ENCODE measurements at places on chromosomes 7 and 10.

- DNase-seq: no peak
These were observed 702.1 kb upstream of the COBL start for GRCh38 chr7:52018680-52019054.

- DNase-seq: no peak
These were observed 43.6 kb downstream of the MKX start for GRCh38 chr10:27701938-27702537.

DNA sequence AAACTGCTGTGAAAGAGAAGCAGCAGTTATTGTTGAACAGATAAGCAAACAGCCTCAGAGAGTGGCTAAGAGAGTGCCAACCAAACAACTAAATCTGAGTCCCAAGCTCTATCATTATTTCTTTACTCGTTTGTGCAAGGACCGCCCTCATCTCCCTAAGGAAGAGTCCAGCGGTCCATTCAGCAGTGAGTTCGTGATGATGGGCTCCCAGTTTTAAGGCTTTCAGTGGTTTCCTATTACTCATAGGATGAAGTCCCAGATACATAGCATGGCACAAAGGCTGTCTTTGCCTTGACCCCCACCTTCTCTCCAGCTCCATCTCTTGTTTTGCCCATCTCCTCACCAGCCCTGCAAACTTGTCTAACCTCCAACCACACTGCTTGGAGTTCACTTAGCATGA is 24.3 kb upstream of the PDE1C start:
- DNase-seq: no peak

DNA sequence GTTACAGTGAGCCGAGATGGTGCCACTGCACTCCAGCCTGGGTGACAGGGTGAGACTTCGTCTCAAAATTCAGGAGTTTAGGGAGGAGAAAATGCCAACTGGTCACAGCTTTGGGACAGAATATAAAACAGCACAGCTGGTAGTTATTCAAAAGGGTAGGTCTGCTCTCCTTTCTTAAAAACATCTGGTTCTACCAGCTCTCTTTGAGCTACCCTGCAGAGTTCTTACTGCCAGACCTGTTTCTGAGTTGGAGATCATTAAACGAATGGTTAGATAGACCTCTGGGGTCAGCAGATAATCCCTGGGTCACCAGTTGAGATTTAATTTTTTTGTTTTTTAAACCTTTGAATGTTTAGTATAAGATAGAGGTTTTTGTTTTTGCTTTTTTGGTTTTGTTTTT is 52.6 kb downstream of the MCU start:
- no peak for DNase-seq
